ENCODE measurements at places on chromosomes 2 and 18.

- DNase-seq: no peak
Observed at GRCh38 chr2:205545971-205546816, 136.1 kb upstream of the NRP2 start.

DNA sequence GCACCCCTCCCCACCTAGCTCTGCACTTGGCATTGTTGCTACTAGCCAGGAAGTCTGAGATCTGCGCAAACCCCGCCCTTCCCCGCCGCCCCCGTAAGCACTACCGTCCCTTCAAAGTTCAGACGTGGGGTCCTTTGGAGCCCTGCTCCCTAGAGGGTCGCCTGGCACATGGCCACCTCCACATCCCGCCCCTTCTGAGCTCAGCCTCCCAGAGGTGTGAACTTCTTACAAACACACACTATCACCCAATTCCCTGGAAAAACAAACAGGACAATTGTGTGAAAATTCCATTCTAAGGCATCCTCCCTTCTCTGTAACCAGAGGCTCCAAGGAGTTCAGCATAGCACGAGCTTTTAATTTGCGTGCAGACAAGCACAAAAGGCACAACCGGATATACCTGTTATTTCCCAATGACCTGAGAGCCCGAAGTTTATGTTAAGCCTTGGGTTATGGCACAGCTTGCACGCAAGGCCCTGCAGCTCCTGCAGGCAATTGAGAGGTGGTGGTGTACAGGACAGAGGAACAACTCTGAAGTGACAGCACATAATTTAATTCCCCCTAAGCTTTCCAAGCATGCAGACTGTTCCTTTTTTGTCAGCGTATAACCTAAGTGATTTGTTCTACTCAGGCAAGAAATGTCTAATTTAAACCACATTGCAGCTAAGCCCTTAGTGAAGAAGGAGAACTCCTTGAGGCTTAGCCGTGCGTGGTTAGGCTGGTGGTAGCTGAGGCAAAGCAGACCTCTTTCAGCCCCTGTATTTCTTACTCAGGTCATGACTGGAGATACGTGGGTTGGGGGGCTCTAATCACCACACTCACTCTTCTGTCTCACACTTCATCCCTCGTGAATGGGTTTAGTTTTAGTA is 20.3 kb upstream of the CYP1B1 start:
- DNase-seq: no peak

GRCh38 chr18:30727849-30728248 is 314.7 kb downstream of the DSC3 start:
- no peak for DNase-seq

DNA sequence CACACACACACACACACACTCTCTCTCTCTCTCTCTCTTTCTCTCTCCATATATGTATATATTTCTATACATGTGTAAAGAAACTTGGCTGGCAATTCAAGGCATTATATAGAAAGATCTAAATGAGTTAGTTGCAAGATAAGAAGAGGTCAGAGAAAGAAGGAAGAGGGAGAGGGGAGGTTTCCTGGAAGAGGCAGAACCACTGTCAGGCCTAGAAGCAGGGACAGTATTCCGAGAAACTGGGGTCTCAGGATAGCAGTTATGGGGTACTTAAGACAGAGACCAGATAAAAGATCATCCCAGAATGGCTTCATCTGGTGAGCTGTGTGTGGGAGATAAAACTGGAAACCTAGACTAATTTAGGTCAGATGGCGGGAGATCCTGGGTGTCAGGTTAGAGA is 180.8 kb downstream of the CAMKMT start:
- DNase-seq: no peak

DNA sequence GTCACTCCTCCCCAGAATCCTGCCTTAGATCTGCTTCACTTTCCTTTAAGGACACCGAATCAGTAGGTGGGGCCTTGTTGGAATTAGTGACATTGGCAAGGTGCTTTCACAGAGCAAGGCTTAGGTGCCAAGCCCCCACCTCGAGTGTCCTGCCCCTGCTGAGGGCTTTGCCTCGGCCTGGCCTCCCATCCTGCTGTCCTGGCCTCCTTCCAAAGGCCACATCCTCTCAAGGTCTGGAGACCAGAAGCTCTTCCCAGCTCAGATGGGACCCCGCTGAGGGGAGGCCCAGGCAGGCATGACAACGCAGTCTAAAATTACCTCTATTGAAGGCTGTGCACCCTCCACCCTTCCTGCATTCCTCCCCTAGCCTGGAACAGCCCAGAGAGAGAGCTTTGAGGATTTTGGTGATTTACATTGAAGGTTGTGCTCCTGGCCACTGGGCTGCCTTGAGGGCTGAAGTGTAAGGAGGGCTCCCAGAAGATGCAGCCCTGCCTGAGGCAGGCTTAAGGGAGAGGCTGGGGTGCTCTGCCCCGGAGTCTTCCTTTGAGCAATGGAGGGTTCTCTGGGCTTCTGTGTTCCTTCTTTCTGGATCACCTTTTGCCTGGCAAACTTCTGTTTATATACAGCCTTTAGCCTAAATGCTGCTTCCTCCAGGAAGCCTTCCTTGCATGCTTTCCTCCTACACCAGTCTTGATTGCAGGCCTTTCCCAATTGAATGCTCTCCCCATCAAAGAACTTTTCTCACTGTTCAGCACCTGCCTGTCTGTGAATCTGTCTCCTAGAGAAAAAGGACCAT is 154.4 kb downstream of the DDX1 start:
- no peak for DNase-seq

GRCh38 chr2:196712867-196713266 is 73.4 kb downstream of the CCDC150 start:
- no peak for DNase-seq

DNA sequence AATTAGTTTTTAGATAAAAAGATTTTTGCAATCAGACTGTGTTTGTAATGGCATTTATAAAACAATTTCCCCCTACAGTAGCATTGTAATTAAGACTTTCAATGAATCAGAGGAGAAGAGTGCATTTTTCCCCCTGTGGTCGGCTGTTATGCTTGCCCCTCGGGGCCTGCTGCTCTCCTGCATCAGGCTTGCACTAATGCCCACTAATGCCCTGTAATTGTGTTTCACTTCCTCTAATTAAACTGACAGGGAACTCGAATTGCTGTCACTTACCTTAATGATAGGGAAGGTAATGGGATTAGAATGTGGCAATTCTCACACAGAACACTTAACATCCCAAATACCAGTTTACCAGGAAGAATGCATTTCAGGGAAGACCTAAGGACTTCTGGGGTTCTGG is 61.2 kb upstream of the LRRTM1 start:
- DNase-seq: no peak

GRCh38 chr2:66536997-66537396 is 102.1 kb downstream of the MEIS1 start:
- no peak for DNase-seq

- DNase-seq: no peak
Observed at GRCh38 chr2:134555411-134555810, 163.4 kb downstream of the TMEM163 start.

- DNase-seq: no peak
Observed at GRCh38 chr2:118123561-118124232, 35.4 kb downstream of the INSIG2 start.

GRCh38 chr18:22399949-22400348 is 17.8 kb downstream of the CTAGE1 start:
- no peak for DNase-seq

DNA sequence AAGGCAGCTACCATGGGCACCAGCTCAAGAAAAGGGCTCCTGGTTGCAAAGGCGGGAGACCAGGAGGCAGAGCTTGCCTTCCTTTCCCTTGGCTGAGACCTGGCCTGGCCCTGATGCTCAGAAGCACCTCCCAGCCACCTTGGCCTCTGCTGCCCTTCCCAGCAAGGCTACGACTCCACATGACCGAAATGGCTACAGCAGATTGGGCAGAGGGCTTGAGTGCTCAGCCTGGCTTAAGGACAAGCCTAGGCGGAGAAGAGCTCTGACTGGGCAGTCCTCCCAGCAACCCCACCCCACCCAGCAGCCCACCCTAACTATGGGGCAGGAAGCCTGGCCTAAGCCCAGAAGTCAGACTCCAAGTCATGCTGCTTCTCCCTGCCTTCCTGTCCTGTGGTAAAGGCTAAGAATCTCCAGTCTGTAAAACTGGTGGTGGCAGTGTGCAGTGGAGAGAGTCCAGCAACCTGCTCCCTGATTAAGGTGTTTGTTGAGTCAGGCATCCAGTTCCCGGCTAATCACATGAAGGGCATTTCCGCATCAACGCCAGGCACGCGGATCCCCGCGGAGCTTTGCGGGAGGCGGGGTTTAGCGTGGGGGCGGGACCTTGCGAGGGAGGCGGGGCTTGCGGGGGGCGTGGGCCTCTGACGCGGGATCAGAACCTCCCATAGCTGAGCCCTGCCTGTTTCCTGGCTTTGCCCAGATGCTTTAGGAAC is 256.0 kb downstream of the BCL11A start:
- DNase-seq: no peak

DNA sequence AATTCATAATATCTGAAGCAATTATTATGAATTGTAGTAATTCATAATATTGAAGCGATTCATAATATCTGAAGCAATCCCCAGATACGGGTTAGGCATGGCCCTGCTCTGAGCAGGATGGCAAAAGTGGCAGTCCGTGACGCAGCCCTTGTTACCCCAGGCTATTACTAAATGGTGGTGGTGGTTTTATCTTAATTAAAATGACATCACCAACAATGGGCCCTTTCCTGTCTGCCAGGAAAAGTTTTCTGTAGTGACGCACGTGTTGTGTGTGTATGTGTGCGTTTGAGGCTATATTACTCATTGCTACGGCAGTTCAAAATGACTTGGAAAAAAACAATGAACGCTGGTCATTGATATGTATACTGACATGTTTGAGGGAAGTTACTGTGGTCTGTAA is 10.6 kb upstream of the MOCOS start:
- no peak for DNase-seq

DNA sequence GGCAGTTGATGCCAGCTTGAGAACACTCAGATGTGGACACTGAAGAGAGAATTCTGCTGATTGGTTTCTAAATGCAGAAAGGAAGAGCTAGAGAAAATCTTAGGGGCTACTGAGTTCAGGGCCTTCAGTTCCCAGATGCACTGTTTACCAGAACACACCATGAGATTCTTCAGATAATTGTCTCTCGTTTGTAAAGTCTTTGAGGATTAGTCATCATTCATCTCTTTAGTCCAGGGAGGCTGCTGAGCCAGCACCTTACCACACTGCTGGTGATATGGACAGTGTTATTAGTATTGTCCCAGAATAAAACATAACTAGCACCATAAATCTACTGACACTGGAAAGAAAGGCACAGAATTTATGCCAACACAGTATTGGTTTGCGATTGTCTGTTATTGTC is 690.8 kb upstream of the CELF4 start:
- no peak for DNase-seq

GRCh38 chr2:228875152-228875900 is 395.8 kb downstream of the PID1 start:
- peak; percentile 8 for DNase-seq

- no peak for DNase-seq
Observed at GRCh38 chr2:8719528-8719927, 37.7 kb downstream of the ID2 start.

GRCh38 chr2:37224063-37224462 is 7.3 kb downstream of the CEBPZ start:
- no peak for DNase-seq

DNA sequence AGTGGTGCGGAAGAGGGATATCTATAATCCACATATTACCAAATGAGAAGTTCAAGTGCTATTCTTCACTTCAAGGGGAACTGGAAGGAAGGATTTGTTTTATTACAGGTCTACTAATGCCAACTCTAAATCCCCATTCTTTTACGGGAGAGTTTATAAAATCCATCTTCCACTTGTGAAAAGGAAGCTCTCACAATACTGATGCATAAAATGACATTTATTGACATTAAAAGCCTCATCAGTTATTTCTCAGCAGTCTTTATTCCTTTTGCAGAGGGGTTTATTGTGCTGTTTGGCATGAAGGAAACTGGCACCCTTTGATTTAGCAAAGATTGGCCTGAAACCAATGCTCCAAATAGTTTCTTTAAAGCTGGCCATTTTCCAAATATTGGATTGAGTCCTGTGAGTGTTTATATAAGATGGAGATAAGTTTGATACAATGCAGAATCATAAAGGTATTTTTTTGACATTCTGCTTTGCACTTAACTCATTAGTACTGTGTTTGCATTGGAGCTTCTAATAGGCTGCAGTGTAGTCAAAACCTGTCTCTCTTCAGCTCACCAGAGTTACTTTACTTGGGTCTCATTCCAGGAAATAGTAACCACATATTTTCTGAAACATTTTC is 26.6 kb downstream of the LRP1B start:
- DNase-seq: no peak

DNA sequence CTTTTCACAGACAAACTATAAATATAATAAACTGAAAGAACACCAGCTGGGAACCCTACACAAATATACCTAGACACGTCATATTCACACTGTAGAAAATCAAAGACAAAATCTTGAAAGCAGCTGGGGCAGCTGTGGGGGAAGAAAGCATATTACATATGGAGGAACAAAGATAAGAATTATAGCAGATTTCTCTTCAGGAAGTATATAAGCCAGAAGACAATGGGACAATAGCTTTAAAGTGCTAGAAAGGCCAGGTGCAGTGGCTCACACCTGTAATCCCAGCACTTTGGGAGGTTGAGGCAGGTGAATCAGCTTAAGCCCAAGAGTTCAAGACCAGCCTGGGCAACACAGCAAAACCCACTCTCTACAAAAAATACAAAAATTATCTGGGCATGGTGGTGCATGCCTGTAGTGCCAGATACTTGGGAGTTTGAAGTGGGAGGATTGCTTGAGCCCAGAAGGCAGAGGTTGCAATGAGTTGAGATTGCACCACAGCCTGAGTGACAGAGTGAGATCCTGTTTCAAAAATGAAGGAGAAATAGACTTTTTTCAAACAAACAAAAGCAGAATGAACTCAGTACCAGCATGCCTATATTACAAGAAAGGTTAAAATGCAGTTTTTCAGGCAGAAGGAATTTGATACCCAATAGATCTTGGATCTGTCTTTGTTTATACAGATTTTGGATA is 26.8 kb upstream of the ERCC3 start:
- DNase-seq: no peak

GRCh38 chr18:35502052-35502451 is 4.3 kb upstream of the INO80C start:
- DNase-seq: no peak

DNA sequence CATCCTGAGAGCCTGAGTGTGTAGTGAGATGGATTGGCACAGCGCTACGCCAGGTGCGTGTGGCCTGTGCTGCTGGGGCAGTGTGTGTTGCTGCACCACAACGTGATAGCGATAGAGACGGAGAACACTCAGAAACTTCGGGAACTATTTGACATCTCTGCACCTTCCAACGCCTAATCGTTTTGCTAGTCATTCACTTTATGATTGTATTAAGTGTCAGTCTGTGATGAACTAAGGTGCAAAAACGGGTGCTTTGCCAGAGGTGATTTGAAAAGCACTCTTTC is 26.0 kb upstream of the IGFBP2 start:
- DNase-seq: no peak
